Stimulated activated naive B cell treated with anti-CD40 and anti-IgM and Interleukin-4, amounts not matched to agents 10 μg/mL and 1 μg/mL and 100 μg/mL, for 72 hours (primary cell): ENCODE measurements at places on chromosomes 2 and 18.

DNA sequence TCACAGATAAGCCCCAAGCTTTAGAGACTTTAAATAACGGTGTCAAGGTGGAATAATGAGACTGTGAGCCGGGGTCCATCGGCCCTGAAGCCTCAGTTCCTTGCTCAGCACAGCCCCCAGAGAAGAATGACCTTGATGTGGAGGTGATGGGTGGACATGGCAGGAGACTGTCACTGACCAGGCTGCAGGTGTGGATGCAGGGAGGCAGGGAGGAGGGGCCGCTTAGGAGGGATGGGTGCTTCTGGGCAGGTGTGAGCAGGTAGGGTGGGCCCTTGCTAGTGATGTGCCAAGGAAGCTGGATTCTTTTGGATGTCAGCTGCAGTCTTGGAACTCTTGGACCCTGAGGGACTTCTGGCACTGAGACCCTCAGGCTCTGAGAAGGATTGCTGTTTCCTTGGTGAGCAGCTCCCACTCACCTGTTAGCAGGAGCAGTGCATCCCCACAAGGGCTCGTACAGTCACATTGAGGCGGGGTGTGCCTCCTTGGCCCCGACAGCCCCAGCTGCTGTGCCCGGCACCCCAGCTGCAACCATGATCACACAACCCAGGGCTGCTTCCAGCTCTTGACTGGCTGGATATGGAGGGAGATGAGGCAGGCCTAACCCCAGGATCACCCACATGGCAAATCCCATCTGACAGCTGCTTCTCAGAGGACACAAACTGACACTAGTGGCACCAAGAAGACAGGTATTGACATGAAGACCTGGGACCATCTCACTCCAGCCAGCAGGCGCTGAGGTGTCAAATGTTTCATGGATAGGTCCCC is 209.8 kb upstream of the HDAC4 start:
- no peaks in the 10 kb centered on the region for H3K4me1 ChIP-seq
- H3K27ac ChIP-seq = no peak overlapping the region
- H3K27me3 ChIP-seq = peaks cover 16% of the 10 kb centered on the region
- no peak overlapping the region for H3K4me3 ChIP-seq
- no peaks in the 10 kb centered on the region for H3K36me3 ChIP-seq

DNA sequence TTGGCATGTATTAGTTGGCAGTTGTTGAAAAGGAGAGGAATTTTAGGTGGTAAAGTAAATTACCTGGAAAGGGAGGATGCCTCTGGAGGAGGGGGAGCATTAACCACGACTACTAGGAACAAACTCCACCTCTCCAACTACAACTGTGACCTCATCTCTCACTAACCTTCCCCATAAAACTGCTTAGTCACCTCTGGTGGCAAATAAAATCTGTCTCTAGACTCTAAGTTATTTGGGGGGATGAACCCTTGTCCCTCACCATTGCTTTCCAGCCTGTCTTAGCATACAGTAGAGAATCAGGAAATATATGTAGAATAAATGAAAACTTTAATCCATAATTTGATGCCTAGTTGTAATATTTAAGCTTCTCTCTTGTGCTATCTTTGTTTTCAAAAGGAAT is 27.6 kb upstream of the MYO1B start:
- H3K4me3 ChIP-seq = no peak overlapping the region
- H3K27ac ChIP-seq = no peak overlapping the region

- peak overlapping the region; percentile 96 for H3K4me3 ChIP-seq
- peaks cover 22% of the 10 kb centered on the region for H3K4me1 ChIP-seq
- H3K27me3 ChIP-seq = no peaks in the 10 kb centered on the region
- peaks cover 32% of the 10 kb centered on the region for H3K36me3 ChIP-seq
These were observed 438 bp downstream of the HSPE1 start for GRCh38 chr2:197500503-197501131.

GRCh38 chr2:113741091-113741490 is 15.4 kb downstream of the SLC35F5 start:
- no peak for DNase-seq
- H3K36me3 ChIP-seq = peaks cover 45% of the 10 kb centered on the region
- H3K27ac ChIP-seq = no peak overlapping the region
- no peaks in the 10 kb centered on the region for H3K27me3 ChIP-seq

- H3K4me3 ChIP-seq = no peak overlapping the region
- DNase-seq = no peak
- peaks cover 2% of the 10 kb centered on the region for H3K36me3 ChIP-seq
- no peak overlapping the region for H3K27ac ChIP-seq
These were observed 79.0 kb downstream of the CRACDL start for GRCh38 chr2:98857001-98857400.

DNA sequence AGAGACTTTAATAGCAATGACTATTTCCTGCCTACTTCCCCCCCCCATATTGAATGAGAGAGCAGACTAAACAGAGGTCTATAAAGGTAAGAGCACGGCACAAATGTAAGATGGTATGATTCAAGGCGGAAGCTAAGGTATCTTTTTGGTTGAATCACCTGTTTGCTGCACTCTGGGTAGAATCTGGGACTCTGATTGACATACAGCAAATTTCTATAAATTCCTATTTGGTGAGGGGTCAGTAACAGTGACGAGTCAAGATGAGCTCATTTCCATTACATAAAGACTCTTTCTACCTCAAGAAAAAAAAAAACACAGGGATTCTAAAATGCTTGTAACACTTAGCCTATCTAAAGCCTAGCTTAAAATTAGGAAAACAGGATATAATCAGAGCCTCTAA is 297.3 kb downstream of the TNS1 start:
- H3K27me3 ChIP-seq = peaks cover 4% of the 10 kb centered on the region
- no peaks in the 10 kb centered on the region for H3K36me3 ChIP-seq
- H3K4me1 ChIP-seq = no peaks in the 10 kb centered on the region
- no peak overlapping the region for H3K4me3 ChIP-seq
- H3K27ac ChIP-seq = no peak overlapping the region

- peak within 1 kb of the TSS; percentile 84 for H3K4me3 ChIP-seq
- peaks cover 69% of the 10 kb centered on the region for H3K4me1 ChIP-seq
- peak within 1 kb of the TSS; percentile 87 for H3K27ac ChIP-seq
- peaks cover 79% of the 10 kb centered on the region for H3K27me3 ChIP-seq
These were observed at the start of gene CYP26B1 for GRCh38 chr2:72147303-72147971. TSS of gene CYP26B1 (minus strand) at chr2:72147862. CDS start at chr2:72147834, 28 bp downstream.

DNA sequence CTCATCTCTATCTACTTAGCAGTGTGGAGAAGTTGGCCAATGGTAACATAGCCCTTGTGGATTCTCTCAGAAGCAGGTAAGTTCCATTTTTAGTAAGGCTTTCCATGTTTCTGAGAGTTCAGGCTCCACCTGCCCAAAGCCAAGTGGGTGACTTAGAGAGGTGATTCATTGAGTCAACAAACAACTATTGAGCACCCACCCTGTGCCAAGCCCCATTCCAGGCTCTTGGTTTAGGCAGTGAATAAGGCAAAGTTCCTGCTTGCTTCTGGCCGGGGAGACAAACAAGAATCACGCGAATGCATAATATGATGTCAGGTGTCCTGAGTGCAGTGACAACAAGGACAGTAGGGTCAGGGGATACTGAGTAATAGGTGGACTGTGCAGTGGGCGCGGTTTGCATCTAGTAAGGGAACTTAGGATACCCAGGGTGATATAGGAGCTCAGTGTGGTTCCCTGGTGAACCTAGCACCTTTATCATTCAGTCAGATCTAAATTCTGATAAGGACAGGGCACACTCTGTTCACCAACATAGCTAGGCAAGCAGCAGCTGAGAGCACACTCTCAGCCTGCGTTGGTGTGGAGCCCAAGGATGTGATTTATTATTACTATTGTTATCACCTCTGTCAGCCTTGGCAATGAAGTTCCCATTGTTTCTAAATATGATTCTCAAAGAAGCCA is 31.7 kb upstream of the KCTD1 start:
- H3K27me3 ChIP-seq = peaks cover 38% of the 10 kb centered on the region
- H3K27ac ChIP-seq = no peak overlapping the region
- H3K4me3 ChIP-seq = no peak overlapping the region
- H3K4me1 ChIP-seq = peaks cover 3% of the 10 kb centered on the region
- DNase-seq = no peak

- H3K27ac ChIP-seq = no peak overlapping the region
- H3K27me3 ChIP-seq = no peaks in the 10 kb centered on the region
- no peaks in the 10 kb centered on the region for H3K4me1 ChIP-seq
- no peak overlapping the region for H3K4me3 ChIP-seq
- no peaks in the 10 kb centered on the region for H3K36me3 ChIP-seq
- DNase-seq = no peak
These were observed 296.3 kb upstream of the KCNJ3 start for GRCh38 chr2:154402213-154402612.

DNA sequence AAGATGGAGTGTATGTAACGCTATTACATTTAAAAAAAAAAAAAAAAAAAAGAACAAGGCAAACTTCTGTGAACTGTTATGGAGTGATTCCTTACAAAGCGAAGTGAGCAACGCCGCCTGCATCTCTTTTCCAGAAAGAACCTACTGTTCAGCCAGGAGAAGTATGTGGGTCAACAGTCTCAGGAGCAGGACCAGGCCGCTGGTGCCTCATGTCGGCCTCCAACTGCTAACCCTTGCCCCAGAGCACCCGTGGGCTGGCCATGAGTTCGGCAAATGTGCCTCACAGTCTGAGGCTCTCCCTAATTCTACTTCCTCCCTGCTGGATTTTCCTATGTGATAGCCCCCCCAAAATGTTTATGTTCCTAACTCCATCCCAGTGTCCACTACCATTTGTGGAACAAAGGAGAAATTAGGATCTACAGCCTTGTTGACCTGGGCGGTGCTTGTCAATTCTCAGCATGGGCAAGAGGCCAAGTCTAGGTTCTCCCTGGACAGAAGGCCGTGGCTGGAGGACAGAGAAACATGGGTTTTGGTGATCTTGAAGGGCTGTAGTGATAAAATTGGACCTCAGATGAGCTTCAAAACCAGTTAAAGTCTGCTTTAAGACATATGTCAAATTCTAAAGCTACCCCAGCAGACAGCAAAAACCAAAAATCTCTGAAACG is 15.9 kb downstream of the FAM168B start:
- no peak overlapping the region for H3K4me3 ChIP-seq
- peaks cover 53% of the 10 kb centered on the region for H3K36me3 ChIP-seq
- no peak overlapping the region for H3K27ac ChIP-seq
- no peaks in the 10 kb centered on the region for H3K27me3 ChIP-seq
- DNase-seq = no peak

GRCh38 chr2:181334158-181334826 is 122.9 kb upstream of the ITGA4 start:
- H3K27me3 ChIP-seq = no peaks in the 10 kb centered on the region
- peaks cover 5% of the 10 kb centered on the region for H3K4me1 ChIP-seq
- DNase-seq = no peak
- no peak overlapping the region for H3K4me3 ChIP-seq

DNA sequence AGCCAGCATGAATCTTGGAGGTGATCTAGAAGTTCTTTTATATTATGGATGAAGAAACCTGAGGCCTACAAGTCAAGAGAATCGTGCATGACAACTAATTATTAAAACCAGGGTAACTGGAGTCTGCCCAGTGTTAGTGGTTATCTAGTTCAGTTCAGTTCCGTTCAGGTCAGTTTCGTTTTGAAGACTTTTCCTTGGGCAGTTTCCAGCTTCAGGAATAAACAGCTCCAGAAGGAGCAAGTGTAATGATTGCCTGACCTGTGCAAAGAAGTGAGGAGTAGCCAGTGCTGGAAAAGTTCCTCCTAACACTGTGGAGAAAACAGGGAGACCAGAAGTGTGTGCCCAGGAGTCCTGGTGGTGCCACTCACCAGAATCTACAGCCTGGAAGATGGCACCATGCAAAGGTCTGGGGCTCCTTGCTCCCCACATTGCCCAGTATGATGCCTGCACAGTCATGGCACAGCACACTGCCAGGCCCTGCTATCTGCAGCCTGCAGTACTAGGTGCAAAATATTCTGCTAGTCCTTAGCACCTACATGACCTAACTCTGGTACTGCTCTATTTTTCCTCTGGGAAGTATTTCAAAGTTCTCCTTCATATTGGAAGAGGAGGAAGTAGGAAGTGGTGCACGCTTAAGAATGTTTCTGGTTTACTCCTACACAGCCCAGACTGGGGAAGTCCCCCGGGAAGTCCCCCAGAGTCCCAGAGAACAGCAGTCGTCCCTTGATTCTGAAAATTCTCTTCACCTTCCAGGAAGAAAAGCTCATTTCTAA is 65.8 kb downstream of the SUMO1 start:
- H3K27me3 ChIP-seq = peaks cover 20% of the 10 kb centered on the region
- H3K4me1 ChIP-seq = peaks cover 12% of the 10 kb centered on the region
- no peaks in the 10 kb centered on the region for H3K36me3 ChIP-seq
- H3K27ac ChIP-seq = peak overlapping the region; percentile 16
- peak overlapping the region; percentile 4 for H3K4me3 ChIP-seq

- H3K4me1 ChIP-seq = peaks cover 6% of the 10 kb centered on the region
- H3K27me3 ChIP-seq = peaks cover 3% of the 10 kb centered on the region
- no peak for DNase-seq
- H3K27ac ChIP-seq = no peak overlapping the region
- H3K4me3 ChIP-seq = no peak overlapping the region
These were observed 99.6 kb downstream of the ATL2 start for GRCh38 chr2:38277245-38278116.

DNA sequence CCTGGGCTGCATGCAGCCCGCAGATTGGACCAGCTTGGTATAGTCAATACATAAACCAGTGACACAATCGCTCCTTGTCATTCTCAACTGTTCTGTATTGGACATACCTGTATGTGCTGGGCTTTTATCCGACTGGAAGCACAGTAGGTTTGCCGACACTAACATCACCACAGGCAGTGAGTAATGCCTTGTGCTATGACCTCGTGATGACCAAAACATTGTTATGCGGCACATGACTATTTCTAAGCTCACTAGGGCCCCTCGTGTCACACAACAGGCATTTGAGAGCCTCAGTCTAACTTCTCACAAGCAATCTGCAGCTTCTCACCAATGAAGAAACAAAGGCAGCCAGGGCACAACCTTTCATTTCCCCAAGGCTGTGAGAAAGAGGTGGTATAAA is 320.8 kb downstream of the AFF3 start:
- H3K4me1 ChIP-seq = peaks cover 6% of the 10 kb centered on the region
- no peaks in the 10 kb centered on the region for H3K27me3 ChIP-seq
- DNase-seq = no peak
- H3K4me3 ChIP-seq = no peak overlapping the region

GRCh38 chr2:179247318-179248023 is 17.2 kb downstream of the SESTD1 start:
- DNase-seq = no peak
- H3K27ac ChIP-seq = peak overlapping the region; percentile 53
- peaks cover 33% of the 10 kb centered on the region for H3K4me1 ChIP-seq
- H3K36me3 ChIP-seq = peaks cover 24% of the 10 kb centered on the region

DNA sequence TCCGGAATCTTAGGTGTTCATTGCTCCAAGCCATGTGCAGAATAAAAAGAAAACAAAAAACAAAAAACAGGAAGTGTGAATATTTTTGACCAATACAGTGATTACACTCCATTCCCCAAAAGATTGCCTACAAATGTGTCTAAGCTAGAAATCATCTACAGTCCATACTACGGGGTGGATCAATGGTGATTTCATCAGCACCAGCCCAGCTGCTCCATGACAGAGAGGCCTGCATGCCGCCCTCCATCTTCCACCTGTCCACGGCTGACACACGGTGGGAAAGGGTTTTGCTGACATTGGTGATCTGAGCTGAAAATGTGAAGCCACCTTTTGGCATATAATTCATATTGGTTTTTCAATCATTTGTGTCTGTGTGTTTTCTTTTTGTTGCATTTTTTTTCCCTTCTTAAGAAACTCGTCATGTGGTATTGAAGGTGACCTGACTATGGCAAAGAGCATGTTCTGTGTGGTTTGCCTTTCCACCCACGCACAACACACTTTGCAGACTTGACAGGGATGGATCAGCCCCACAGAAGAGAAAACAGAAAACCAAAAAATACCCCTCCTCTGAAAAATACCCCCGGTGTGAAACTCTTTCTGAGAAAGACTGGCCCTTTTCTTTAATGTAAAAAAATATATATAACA is 533.1 kb downstream of the RNF144A start:
- H3K4me3 ChIP-seq = no peak overlapping the region
- H3K4me1 ChIP-seq = no peaks in the 10 kb centered on the region
- H3K27me3 ChIP-seq = no peaks in the 10 kb centered on the region
